ENCODE measurements at places on chromosomes 1 and 21.

GRCh38 chr1:169711469-169712308 lies at the start of gene SELL:
Gene SELL (minus strand): TSS chr1:169711620. CDS start chr1:169711498, 122 bp downstream.
- DNase-seq, result no peak

GRCh38 chr1:43933386-43934100 lies at the start of gene ARTN:
Gene ARTN (plus strand): TSS chr1:43933801. CDS start chr1:43935657, 1,856 bp downstream.
- DNase-seq, result no peak

DNA sequence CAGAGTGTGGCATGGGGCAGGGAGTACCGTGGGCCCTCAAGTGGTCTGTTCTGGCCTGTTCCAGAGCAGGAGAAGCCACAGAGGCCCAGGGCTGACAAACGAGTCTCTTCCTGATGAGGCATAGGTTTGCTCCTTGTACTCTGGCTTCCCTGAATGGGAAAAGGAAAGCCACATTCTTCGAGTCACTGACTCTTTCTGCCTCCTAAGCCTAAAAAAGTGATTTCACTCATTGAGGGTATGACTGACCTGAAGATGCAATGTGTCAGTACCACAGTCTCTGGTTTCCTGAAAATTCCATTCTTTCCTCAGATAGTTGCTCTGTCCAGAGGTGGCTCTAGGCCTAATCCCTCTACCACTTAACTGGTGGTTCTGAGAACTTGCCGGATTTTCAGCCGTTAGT lies 92.3 kb downstream of the KCNN3 start:
- DNase-seq, result no peak

- no peak for DNase-seq
Observed at GRCh38 chr1:209672705-209673630, 2.2 kb upstream of the G0S2 start.

DNA sequence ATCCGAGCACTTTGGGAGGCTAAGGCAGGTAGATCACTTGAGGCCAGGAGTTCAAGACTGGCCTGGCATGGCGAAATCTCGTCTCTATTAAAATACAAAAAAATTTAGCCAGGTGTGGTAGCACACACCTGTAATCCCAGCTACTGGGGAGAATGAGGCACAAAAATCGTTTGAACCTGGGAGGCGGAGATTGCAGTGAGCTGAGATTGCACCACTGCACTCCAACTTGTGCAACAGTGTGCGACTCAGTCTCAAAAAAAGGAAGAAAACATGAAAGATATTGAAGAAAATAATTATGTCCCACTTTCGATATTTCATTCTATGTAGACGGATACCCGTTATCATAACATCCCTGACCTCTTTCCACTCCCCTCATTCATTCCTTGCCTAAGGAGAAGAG lies 19.2 kb downstream of the TUT4 start:
- DNase-seq, result no peak

DNA sequence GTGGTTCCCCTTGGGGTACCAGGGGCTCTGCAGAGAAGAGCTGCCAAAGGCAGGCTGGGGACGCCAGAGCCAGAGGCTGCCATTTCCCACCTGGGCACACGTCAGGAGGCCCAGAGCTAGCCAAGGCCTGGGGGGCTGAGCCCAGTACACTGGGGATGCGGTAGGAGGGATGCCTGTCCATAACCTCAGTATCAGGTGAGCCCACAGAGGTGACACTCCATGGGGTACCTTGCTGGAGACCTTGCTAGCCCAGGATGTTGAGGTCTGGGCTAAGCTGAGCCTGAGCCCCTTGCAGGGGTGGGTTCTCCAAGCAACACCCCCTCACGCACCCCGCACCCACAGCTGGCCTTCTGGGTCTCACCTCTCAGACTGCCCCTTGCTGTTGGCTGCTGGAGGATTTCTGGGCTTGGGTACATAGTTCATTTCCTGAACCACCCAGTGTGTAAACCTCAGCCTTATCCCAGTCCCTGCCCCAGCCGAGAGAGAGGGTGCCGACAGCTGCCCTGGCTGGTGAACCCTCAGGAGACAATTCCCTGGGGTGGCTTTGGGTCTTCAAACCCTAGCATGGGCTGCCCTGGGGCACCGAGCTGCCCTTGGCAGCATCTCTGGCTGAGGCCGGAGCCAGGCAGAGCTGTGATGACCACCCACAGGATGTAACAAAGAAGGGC lies 92.5 kb upstream of the VAMP3 start:
- no peak for DNase-seq

All from NCI-H1417 treated with DMSO at 0.1 percent for 48 hours (cell line).